Naive thymus-derived CD8-positive, alpha-beta T cell (primary cell): ENCODE measurements at places on chromosomes 16 and 17. TPM values are rescaled to one million over a fixed set of nuclear protein-coding genes. Genes with fewer than 3 reads are reported as not detected.
A peak's percentile ranks its signal among the peaks of the same experiment; 100 is the strongest.

DNA sequence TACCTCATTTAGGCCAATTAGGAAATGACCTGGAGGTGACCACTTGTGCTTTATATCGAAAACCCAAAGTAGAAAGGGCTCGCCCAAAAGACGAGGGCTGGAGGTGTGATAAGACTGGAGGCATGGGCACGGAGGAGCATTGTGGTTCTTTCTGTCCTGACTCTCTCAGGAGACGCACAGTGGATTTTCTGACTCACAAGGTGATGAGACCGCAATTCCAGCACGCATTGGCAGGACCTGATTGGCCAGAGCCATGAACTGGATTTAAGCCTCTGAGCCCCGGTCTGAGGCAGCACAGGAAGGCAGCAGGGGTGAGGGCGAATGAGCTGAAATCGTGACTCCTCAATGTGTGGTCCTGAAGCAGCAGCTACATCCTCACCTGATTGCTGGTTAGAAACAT, 559.1 kb upstream of the SALL1 start:
- H3K27ac ChIP-seq = no peak overlapping the region
- peaks cover 8% of the 10 kb centered on the region for H3K27me3 ChIP-seq
- no peaks in the 10 kb centered on the region for H3K4me1 ChIP-seq

DNA sequence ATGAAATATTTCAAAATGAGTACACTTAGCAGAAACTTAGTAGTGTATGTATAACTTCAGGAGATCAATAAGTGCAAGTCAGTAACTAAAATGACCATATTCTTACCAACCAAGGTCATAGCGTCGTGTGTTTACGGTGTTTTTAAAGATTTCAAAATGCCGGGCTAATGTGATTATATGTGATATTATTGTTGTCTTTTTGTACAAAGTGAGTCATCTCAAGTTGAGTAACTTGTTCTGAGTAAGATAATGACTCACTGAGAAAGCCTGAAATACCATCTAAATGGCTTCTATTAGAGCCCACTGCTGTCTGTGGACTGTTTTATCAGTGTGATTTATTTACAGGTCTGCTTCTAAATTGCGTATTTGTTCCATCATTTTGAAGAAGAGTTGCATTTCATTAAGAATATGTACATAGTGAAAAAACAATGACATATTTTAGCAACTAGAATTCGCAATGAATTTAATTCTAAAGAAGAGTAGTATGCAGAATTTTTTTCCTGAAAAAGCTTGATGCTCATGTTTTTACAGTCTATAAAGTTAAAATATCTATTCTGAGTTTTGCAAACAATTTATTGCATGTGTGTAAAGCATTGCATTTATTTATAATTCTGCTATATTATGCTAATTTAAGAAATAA, 12.7 kb downstream of the KRT12 start:
- peaks cover 2% of the 10 kb centered on the region for H3K4me1 ChIP-seq
- H3K36me3 ChIP-seq = no peaks in the 10 kb centered on the region
- no peak overlapping the region for H3K27ac ChIP-seq
- DNase-seq = no peak
- peaks cover 18% of the 10 kb centered on the region for H3K27me3 ChIP-seq

DNA sequence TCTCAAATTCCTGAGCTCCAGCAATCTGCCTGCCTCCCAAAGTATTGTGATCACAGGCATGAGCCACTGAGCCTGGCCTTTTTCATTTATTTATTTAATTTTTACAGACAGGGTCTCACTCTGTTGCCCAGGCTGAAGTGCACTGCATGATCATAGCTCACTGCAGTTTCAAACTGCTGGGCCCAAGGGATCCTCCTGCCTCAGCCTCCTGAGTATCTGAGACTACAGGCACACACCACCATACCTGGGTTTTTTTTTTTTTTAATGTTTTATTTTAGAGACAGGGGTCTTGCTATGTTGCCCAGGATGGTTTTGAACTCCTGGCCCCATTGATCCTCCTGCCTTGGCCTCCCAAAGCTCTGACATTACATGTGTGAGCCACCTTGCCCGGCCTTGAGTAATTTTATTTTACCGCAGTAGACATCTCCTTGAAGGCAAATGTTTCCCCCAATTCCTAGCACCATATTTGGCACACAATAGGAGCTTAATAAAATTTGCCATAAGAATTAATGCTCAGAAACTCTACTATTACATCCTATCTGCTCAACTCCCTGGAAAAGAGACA, 1.9 kb upstream of the EEF2K start:
- no peaks in the 10 kb centered on the region for H3K27me3 ChIP-seq
- H3K4me1 ChIP-seq = peaks cover 26% of the 10 kb centered on the region
- no peaks in the 10 kb centered on the region for H3K36me3 ChIP-seq
- H3K4me3 ChIP-seq = peak overlapping the region; percentile 74
- DNase-seq = no peak
- H3K27ac ChIP-seq = no peak overlapping the region

- no peak overlapping the region for H3K27ac ChIP-seq
- no peaks in the 10 kb centered on the region for H3K36me3 ChIP-seq
- peaks cover 2% of the 10 kb centered on the region for H3K4me1 ChIP-seq
- H3K27me3 ChIP-seq = no peaks in the 10 kb centered on the region
- DNase-seq = no peak
Observed at GRCh38 chr16:78116946-78117345, 17.5 kb downstream of the WWOX start.

DNA sequence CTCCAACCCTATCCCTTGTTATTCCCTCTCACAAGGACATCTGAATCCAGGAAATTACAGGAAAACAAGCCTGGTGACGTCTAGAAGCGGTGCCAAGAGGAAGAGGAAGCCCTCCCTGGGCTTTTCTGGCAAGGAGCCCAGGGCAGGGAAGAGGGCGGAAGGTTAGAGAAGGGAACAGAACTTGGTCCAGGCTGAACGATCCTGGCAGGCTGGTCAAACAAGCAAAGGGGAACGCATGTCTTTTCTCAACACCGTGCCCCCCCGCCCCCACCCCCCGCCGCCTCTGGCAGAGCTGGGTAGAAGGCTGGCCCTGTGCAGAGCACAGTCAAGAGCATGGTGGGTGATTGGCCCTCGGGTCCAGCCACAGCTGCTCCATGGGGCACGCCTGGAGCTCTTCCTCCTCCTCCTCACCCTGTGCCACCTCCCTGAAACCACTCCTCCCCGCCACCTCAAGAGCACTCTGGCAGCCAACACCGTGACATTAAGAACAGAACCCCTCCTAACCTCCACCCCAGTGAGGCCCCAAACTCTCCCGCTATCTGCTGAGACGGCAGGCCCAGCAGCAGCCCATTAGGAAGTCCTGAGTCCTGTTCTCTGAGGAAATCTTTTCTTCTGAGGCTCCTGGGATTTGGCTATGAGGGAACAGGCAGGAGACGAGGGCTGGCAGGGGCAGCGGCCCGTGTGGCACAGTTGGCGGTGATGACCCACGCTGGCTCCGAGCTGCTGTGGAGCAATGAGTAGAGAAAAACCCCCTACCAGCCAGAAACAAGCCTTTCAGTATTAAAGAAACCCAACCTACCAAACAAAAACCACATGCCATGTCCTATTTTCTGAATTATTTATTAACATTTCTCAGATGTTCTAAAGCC, 7.3 kb downstream of the C16orf86 start:
- H3K27ac ChIP-seq = peak overlapping the region; percentile 79
- DNase-seq = no peak
- peaks cover 4% of the 10 kb centered on the region for H3K4me1 ChIP-seq
- H3K36me3 ChIP-seq = no peaks in the 10 kb centered on the region

DNA sequence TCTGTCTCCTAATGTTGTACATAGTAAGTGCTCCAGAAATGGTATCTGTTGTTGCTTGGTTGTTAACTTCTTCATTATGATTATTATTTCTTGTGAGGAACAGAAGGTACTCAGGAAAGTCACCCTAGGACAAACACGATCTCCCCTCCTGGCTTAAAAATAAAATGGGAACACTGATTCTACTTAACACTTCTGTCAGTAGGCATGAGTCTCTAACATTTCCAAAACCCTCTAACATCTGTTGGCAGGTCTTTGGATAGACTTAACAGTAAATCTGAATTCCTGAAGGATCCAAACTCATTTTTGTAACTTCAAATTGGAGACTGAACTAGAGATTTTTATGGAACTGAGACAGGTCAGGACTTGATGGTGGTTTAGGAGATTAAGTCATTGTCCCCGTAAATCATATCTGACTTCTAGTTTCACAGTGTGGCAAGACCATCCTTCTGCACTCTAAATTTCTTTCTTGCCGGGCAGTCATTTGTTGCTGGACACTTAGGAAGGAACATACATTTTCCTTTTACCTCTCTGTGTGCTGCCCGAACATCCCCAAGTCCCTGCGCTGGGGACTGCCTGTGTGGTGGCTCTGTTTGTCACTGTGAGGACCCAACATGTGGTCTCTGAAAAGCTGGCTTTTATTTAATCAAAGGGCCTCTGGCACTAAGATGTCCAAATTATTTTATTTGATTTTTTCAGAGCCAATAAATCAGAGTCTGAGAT, 149.9 kb downstream of the NPIPB5 start:
- no peak overlapping the region for H3K4me3 ChIP-seq
- no peak for DNase-seq
- no peaks in the 10 kb centered on the region for H3K36me3 ChIP-seq
- no peak overlapping the region for H3K27ac ChIP-seq

DNA sequence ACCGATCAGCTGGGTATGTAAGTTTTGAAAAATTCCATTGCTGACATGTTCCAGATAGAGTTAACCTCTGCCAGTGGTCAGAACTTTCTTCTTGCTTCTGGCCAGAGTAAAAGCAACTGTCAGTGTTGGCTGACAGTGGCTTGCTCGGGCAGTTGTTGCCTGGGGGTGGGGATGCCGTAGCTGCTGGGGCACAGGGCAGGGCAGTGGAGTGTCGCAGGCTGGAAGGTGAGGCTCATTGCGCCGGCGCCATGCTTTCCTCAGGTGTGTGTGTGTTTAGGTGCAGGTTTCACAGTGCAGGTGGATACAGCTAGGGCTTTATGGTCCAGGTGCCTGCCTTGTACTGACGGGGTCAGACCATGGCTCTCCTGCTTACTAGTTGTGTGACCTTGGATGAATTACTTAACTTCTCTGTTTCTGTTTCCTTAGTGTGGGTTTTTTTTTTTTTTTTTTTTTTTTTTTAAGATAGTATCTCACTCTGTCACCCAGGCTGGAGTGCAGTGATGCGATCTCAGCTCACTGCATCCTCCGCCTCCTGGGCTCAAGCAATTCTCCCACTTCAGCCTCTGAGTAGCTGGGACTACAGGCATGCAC, 156.4 kb downstream of the SNX29 start:
- DNase-seq = no peak
- no peak overlapping the region for H3K4me3 ChIP-seq
- H3K27ac ChIP-seq = no peak overlapping the region
- peaks cover 7% of the 10 kb centered on the region for H3K4me1 ChIP-seq

C16orf54 gene
- 32.7 TPM for polyA plus RNA-seq

MGAT5B gene
- polyA plus RNA-seq = not detected

SEZ6L2 gene
- not detected for polyA plus RNA-seq

CDT1 gene
- polyA plus RNA-seq = 0.26 TPM
